SK-N-SH (cell line): ENCODE measurements at places on chromosomes 5 and 9. TPM values are rescaled to one million over a fixed set of nuclear protein-coding genes. Genes with fewer than 3 reads are reported as not detected.

The OR2Y1 gene
- polyA plus RNA-seq, result not detected in 2 replicates

The VCAN gene
- 142 and 147 TPM in 2 replicates for polyA plus RNA-seq

The TMEFF1 gene
- polyA plus RNA-seq, result 2.1 and 2.5 TPM in 2 replicates

The TSTD2 gene
- 11.5 and 18.6 TPM in 2 replicates for polyA plus RNA-seq

The IFNA21 gene
- not detected in 2 replicates for polyA plus RNA-seq

The AUH gene
- 6.2 and 7.6 TPM in 2 replicates for polyA plus RNA-seq

The C6 gene
- 0.02 and 0.08 TPM in 2 replicates for polyA plus RNA-seq

The LHX2 gene
- polyA plus RNA-seq, result not detected in 2 replicates

The ACTBL2 gene
- 0.99 and 1.0 TPM in 2 replicates for polyA plus RNA-seq

The SPATA31C1 gene
- polyA plus RNA-seq, result not detected in 2 replicates

The PDE6A gene
- 0.05 and 0.06 TPM in 2 replicates for polyA plus RNA-seq

The SPATA31A7 gene
- polyA plus RNA-seq, result not detected in 2 replicates

The SURF1 gene
- polyA plus RNA-seq, result 97.9 and 103 TPM in 2 replicates

The FUBP3 gene
- polyA plus RNA-seq, result 55.1 and 58.3 TPM in 2 replicates

The FBN2 gene
- polyA plus RNA-seq, result 2.2 and 5.0 TPM in 2 replicates

The DELE1 gene
- polyA plus RNA-seq, result 60.3 and 78.8 TPM in 2 replicates

The PCA3 gene
- 0.21 TPM in 2 replicates for polyA plus RNA-seq

The PCDHGC5 gene
- 1.9 and 2.0 TPM in 2 replicates for polyA plus RNA-seq

The EDIL3 gene
- polyA plus RNA-seq, result 51.5 and 82.9 TPM in 2 replicates

The DENND4C gene
- polyA plus RNA-seq, result 7.5 and 11.2 TPM in 2 replicates

The PCDHB14 gene
- polyA plus RNA-seq, result 9.7 and 10.6 TPM in 2 replicates

The TMEM8B gene
- polyA plus RNA-seq, result 5.3 and 5.8 TPM in 2 replicates

The TCF7 gene
- 2.3 and 2.7 TPM in 2 replicates for polyA plus RNA-seq

The P4HA2 gene
- polyA plus RNA-seq, result 67.2 and 73.5 TPM in 2 replicates

The RPL7A gene
- polyA plus RNA-seq, result 3,936 and 4,121 TPM in 2 replicates

The NOTCH1 gene
- polyA plus RNA-seq, result 2.6 and 6.6 TPM in 2 replicates

The PCDHGA4 gene
- 1.8 and 2.2 TPM in 2 replicates for polyA plus RNA-seq

The MAT2B gene
- 30.1 and 35.6 TPM in 2 replicates for polyA plus RNA-seq

The MAMDC2 gene
- not detected in 2 replicates for polyA plus RNA-seq

The SPINK6 gene
- polyA plus RNA-seq, result not detected in 2 replicates
